ENCODE measurements at places on chromosomes 5 and 9.
A peak's percentile ranks its signal among the peaks of the same experiment; 100 is the strongest.

DNA sequence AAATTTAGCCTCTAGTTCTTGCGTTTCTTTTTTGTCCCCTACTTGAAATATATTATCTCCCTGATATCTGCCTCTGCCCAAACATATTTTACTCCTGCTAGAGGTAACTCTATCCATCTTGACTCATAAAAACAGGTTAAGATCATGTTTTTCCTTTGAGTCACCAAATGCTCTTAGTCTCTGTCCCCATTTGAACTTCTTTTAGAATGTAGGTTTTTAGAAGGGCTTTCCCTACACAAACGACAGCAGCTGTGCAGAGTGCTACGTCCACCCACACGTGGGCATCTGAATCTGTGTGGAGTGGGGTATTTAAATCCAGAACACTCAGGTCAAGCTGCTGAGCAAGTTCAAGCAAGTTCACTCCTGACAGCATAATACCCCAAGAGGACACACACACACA, 2.2 kb downstream of the HSD17B3 start:
- DNase-seq: no peak

DNA sequence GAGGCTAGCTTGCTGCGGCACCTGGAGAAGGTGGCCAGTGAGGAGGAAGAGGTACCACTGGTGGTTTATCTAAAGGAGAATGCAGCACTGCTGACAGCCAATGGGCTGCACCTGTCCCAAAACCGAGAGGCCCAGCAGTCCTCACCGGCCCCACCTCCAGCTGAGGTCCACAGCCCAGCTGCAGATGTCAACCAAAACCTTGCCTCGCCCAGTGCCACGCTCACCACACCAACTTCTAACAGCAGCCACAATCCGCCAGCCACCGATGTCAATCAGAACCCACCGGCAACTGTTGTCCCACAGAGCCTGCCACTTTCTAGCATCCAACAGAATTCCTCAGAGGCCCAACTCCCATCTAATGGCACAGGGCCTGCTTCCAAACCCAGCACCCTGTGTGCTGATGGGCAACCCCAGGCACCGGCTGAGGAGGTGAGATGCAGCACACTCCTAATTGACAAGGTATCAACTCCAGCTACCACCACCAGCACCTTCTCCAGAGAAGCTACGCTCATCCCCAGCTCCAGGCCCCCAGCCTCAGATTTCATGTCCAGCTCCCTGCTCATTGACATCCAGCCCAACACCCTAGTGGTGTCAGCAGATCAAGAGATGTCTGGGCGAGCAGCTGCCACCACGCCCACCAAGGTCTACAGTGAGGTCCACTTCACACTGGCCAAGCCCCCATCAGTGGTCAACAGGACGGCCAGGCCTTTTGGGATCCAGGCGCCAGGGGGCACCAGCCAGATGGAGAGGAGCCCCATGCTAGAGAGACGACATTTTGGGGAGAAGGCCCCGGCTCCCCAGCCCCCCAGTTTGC, 8.0 kb downstream of the SYNPO start:
- DNase-seq: no peak

DNA sequence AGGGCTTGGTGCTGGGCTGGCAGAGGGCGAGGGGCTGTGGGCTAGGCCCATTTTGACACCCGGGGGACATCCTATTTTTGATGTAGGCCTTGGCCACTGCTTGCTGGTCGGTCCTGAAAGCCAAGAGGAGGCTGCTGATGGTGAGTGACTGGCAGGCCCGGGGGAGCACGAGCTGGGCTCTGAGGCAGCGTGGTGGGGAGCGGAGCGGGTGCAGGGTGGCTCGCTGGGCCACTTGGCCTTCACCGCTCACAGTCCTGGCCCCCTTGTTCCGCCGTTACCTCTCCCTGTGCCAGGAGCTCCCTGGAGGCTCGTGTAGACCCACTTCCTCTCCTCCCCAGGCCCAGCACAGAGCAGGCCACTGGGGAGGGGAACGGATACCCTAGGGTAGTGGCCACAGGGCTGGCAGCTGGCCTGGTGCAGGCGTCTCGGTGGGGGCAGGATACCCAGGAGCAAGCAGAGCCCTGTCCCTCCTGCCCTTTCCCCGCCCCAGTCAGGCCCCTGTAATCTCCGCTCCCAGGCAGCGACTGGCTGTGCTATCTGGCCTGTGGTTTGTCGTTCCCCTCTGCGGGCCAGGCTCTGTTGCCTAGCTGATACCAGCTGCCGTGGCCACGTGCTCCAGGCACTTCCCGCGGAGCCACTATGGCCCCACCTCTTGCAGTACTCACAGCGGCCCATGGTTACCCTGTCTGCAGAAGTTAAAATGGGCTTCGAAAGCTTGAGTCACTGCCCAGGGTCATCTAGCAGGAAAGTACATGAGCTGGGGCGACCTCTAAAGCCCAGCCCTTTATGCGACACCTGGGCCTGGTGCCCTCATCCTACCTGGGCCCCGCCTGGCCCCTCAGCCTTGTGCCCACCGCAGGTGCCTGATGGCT, 11.7 kb upstream of the DOLPP1 start:
- DNase-seq: no peak

DNA sequence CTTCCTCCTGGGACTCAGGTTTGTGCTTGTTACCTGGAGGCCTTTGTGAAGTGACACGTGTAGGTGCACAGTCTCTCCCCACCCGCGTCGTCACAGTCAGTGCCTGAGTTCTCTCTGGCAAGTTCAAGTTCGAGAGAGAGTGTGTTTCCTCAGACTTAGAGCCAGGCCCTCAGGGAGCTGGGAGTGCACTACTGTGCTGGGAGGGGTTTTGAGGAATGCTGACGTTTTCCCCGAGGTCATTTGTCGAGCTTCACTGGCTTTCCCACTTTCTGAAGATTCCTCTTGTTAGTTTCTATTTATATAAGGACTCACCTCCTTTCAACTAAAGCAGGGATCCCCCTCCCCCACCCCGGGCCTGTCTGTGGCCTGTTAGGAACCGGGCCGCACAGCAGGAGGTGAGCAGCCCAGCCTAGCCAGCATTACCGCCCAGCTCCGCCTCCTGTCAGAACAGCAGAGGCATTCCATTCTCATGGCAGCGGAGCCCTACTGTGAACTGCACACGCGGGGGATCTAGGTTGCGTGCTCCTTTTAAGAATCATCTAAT, 209.2 kb downstream of the DIRAS2 start:
- DNase-seq: peak; percentile 68

GRCh38 chr9:124012368-124013301, 1.1 kb downstream of the LHX2 start:
- DNase-seq: no peak

- no peak for DNase-seq
These were observed 5.4 kb upstream of the MOCS2 start for GRCh38 chr5:53114988-53115387.

DNA sequence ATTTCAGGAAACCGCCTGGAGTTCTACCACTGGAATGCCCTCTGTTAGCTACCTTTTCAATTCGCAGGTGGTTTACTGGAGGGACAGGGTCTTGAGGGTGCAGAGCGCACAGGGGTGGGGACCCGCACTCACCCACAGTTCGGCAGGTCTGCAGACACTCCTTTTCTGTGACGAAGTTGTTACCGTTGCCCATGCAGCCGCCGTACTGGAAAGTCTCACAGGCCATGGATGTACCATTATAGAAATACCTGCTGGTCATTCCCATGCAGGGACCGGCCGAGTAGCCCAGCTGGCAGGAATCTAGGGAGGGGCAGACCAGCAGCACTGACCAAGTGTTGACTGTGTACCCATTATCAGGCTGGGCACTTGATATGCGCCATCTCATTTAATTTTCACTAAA, 16.8 kb downstream of the AMBP start:
- DNase-seq: no peak

DNA sequence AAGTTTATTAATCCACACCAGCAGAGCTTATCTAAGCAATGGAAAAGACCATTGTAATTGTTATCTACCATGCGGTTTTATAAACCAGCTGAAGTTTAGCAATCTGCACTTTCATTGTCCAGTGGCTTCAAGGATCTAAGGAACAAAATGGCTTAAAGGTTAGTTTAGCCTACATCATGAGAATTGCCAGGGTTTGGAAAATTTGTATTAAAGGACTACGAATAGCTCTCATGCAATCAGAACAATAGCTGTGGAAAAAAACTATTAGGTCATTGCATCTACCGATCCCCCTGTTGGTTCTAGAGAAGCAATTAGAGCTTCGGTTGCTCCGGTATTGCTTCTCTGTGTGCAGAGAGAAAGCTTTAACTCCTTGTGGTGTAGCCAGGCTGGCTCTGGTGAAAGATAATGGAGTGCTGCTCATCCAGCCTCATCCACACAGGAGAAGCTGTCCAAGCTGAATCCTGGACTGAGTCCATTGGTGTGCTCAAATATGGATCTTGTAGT, 86.3 kb upstream of the SLC12A2 start:
- no peak for DNase-seq

- peak; percentile 77 for DNase-seq
These were observed 1.2 kb upstream of the NSD1 start for GRCh38 chr5:177132136-177133095.

DNA sequence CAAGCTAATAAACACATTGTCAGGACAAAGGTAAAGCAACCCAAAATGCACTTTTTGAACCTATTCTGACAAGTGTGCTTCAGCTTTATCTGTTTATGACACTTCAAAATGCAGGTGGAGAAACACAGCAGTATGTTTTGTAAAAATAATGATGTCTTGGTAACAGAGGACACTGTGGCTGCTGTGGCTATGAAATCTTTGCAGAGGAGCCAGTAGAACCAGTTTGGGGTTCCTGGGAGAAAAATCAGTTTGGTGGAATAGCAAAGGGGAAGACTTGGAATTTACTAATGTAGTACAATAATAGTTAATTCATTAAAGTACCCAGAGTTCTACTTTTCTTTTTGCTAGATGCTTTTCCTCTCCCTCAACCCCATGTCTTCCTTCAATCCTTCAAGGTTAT, 40.6 kb downstream of the SIL1 start:
- DNase-seq: no peak

- no peak for DNase-seq
These were observed 8.5 kb upstream of the ANGPTL2 start for GRCh38 chr9:127130661-127131538.

DNA sequence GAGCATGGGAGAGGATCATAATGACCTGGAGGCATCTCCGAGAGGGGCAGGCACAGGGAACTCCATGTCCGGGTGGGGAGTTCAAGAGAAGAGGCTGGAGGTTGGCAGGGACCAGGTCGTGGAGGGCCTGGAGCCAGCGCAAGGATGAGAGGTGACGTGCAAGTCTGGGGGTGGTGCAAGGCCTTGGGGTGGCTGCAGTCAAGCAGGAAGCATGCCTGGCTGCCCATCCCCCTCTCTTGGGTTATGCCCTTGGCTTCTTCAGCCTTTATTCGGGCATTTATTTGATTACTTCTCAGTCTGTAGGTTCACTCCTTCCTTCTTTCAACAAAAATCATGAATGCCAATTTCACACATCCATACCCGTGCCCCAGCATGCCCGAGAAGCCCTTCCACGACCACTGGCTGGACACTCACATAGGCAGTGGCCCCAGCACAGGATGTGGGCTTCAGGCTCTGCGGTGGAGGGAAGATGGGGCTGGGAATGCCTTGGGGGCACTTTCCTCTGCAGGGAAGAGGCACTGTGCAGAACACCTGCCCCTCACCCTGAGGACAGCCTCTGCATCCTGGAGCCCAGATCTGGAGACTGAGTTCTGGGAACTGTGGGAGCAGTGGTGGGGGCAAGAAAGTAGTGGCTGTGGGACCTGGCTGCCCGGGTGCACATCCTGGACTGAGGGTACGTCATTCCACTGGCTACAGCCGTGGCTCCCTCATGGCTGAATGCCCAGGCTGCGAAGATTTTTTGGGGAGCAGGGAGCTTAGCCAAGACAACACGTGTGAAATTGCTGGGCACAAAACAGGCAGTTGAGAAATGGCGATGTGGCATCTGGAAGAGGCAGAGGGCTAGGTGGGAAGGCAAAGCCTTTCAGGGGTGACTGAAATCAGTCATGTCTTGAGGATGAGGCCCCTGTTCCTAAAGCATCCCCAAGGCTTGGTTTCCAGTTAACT, 38.6 kb downstream of the CRB2 start:
- DNase-seq: no peak

DNA sequence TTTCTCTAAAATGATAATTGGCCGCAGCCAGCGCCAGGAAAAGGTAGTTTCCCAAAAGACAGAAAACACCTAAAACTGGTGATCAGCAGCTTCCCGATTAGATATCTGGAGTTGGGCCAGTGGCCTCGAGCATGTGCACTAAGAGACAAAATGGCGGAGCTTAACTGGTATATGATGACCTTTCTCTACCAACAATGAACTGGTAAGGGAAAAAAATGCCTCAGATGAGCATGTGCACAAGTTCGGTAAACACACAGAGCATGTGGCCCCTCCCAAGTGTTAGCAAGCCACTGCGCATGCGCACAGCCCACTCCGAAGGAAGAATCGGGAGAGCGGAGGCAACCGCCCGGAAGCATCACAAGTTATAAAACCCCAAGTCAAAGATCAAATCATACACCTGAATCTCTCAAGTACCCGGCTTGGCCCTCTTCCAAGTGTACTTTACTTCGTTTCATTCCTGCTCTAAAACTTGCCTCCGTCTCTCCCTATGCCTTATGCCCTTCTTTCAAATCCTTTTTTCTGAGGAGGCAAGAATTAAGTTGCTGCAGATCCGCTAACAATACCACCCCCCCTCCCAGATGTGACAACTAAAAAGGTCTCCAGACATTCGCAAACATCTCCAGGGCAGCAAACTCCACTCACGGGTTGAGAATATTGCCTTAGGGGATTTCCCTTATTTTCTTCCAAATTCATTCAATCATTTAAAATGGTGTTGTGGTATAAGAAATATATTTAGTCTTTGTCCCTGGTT, 15.0 kb upstream of the PTBP3 start:
- DNase-seq: peak; percentile 17

- no peak for DNase-seq
These were observed 13.5 kb upstream of the DHFR start for GRCh38 chr5:80668016-80668969.

- DNase-seq: no peak
These were observed 49.2 kb downstream of the PCSK5 start for GRCh38 chr9:75939536-75940111.

GRCh38 chr5:115465431-115465830, 79.1 kb downstream of the FEM1C start:
- DNase-seq: no peak

DNA sequence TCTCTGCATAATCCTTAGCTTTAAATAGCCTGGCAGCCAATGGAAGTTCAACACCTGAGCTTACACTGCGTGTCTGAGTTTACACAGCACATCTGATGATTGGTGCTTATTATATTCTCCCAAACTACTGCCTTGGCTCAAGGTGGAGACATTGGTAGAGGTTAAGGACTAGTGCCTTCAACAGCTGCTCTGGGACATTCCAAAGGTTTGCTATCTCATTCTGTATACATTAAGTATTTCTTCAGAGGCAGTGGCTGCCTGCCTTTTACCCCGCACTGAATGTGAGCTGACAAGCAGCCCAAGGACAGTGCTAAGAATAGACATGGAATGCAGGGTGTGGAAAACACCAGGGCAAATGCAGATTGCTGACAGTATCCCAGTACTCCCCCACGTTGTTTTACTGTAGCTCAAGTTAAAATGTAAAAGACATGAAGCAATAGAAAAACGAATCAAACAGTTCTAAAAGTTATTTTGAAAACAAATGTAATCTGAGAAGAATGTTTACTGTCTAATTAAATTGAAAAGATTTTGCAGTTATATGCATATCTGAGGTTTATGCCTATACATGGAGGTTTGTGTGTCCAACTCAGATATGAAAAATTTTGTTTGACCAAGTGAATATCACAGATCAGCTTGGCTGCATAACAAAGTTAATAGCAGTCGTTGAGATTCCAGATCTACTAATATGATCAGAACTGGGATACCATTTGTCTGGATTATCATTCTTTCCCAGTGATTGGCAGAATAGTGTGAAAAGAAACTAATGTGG, 1.8 kb downstream of the HSPB3 start:
- DNase-seq: peak; percentile 49
